Fibroblast of the conjunctiva (primary cell): ENCODE measurements at places on chromosomes 7 and 10.

GRCh38 chr7:14806891-14807290 lies 95.7 kb downstream of the DGKB start:
- DNase-seq: no peak

DNA sequence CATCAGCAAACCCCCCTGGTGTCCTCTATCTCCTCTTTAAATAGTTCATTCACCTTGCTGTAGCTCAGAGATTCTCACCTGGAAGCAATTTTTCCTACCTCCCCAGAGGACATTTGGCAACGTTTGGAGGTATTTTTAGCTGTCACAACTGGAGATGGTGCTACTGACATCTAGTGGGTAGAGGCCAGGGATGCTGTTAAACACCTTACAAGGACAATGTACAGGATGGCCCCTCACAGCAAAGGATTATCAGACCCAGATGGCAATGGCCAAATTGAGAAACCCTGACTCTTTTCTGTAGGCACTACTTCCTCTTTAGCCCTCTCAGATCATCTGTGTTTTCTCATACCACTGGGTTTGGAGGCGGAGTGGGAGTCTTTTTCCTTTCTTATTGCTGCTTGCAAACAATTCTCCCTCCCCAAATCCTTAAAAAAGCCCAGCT lies 13.2 kb upstream of the TRA2A start:
- peak; percentile 12 for DNase-seq

GRCh38 chr7:142177869-142178268 lies 66.4 kb downstream of the MGAM2 start:
- no peak for DNase-seq

DNA sequence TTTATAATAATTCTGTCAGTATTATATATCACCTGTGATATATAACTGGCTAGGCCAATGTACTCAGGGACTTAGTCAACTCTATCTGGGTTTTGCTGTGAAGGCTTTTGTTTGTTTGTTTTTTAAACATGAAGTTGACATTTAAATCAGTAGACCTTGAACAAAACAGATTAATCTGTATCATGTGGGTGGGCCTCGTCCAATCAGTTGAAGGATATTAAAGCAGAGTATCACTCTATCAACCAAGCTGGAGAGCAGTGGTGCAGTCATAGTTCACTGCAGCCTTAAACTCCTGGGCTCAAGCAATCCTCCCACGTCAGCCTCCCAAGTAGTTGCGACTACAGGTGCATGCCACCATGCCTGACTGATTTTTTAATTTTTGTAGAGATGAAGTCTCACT lies 870.2 kb downstream of the TYW1 start:
- no peak for DNase-seq

GRCh38 chr7:131231381-131232220 lies 96.1 kb upstream of the MKLN1 start:
- DNase-seq: peak; percentile 53

DNA sequence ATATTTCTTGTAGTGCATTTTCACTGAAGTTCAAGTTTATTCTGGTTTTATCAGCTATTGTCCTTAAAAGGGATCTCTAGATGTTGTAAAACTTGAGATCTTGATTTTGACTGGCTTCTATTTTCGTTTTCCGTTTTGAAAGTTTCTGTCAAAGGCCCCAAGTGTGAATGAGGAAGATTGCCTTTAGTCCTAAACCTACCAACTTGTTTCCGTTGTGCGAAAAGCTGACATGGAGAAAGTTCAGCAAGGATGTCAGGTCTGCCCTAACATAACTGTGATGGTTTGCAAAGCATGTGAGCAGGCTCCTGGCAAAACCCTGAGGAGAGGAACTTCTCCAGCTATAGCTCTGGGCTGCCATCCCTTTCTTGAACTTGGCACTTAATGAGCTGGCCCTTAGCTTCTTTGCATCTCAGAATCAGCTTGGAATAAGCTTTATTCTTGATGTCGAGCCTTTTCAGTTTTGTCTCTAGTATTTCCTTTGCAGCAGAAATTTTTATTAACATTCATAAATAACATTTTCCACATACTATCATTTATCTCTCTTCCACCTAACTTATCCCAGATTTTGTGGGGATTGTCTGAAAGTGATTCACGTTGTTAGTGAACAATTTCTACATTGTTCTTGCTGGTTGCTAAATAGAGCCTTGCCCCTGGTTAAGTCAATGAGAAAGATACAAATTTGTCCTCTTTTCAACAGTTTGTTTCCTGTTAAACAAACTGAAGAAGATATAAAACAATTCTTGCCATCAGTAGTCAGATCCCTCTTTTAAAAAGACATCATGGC lies 559.4 kb downstream of the SUGCT start:
- DNase-seq: no peak
